ENCODE measurements at places on chromosomes 5 and 9. TPM values are rescaled to one million over a fixed set of nuclear protein-coding genes. Genes with fewer than 3 reads are reported as not detected.

Gene CMYA5
- total RNA-seq = 0.16 TPM

Gene SMIM15
- total RNA-seq = 92.1 TPM

Gene PCDHB2
- total RNA-seq = not detected

Gene CCNO
- total RNA-seq = 0.14 TPM

Gene TEK
- total RNA-seq = not detected

Gene NPDC1
- 13.2 TPM for total RNA-seq

Gene CTNND2
- not detected for total RNA-seq

Gene TNFSF8
- total RNA-seq = 57.3 TPM

Gene CDHR2
- total RNA-seq = 0.31 TPM

Gene FABP6
- total RNA-seq = not detected

Gene SPATA31A3
- not detected for total RNA-seq

Gene SPAAR
- not detected for total RNA-seq

Gene CDC37L1
- total RNA-seq = 10.9 TPM

Gene SLC26A2
- 6.6 TPM for total RNA-seq

Gene ZNF474
- 0.28 TPM for total RNA-seq

Gene WDR55
- 37.5 TPM for total RNA-seq

Gene PAPPA
- not detected for total RNA-seq

Gene SPATA31C1
- not detected for total RNA-seq

Gene CCL27
- total RNA-seq = 0.82 TPM

Gene SMARCA2
- 90.0 TPM for total RNA-seq

Gene PCDHGB3
- not detected for total RNA-seq

Gene CDC20B
- total RNA-seq = not detected

Gene TRIP13
- total RNA-seq = 44.2 TPM

Gene RASGRF2
- 12.3 TPM for total RNA-seq

Gene GDA
- total RNA-seq = not detected

Gene TAF7
- 60.5 TPM for total RNA-seq

Gene QRFP
- not detected for total RNA-seq

Gene RPL37
- 1,702 TPM for total RNA-seq

Gene ZNF300
- total RNA-seq = 2.8 TPM

Gene C1QTNF3
- 1.8 TPM for total RNA-seq

Gene SH3GL2
- total RNA-seq = not detected

Gene INSYN2B
- total RNA-seq = not detected

All from activated naive CD8-positive, alpha-beta T cell treated with anti-CD3 and anti-CD28 coated beads for 36 hours (primary cell).